ENCODE measurements at places on chromosomes 12 and 14.

GRCh38 chr14:33922125-33922524 is 28.7 kb downstream of the EGLN3 start:
- no peaks in the 10 kb centered on the region for H3K27me3 ChIP-seq
- H3K4me1 ChIP-seq, result peaks cover 8% of the 10 kb centered on the region
- no peak for DNase-seq
- no peaks in the 10 kb centered on the region for H3K36me3 ChIP-seq
- H3K27ac ChIP-seq, result no peak overlapping the region

DNA sequence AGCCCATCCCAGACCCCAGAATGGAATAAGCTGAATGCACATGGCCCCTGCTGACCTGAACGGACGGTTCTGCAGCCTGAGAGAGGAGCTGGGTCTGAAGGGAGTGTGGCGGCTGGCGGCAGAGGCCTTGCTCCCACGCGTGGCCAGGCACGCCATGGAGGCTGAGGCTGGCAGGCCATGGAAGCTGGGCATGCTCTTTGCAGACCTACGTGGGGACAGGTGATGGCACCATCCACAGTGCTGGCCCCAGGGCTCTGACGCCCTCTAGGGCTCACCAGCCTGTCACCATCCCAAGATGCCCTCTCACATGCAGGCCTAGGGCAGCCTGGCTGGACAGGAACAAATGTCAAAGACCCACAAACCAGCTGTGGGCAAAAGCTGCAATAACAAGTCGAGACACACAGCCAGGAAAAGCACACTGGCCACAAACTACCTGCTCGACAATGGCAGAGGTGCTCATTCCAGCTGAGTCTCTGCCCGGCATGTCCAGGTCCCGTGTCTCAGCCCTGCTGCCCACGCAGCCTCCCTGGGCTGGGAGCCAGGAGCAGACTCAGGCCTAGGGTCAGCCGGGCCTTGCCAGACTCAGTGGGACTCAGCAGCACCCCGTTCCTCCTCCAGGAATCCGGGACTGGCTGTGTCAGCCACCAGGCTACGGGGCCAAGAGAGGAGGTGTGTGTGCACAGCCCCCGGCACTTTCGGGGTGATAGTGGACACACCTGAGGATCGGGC is 19.7 kb downstream of the BTBD6 start:
- H3K4me1 ChIP-seq, result no peaks in the 10 kb centered on the region
- no peak overlapping the region for H3K4me3 ChIP-seq
- H3K36me3 ChIP-seq, result peaks cover 4% of the 10 kb centered on the region
- H3K27me3 ChIP-seq, result no peaks in the 10 kb centered on the region
- H3K27ac ChIP-seq, result no peak overlapping the region

- no peak overlapping the region for H3K4me3 ChIP-seq
- no peaks in the 10 kb centered on the region for H3K27me3 ChIP-seq
- H3K27ac ChIP-seq, result no peak overlapping the region
- H3K36me3 ChIP-seq, result no peaks in the 10 kb centered on the region
- H3K4me1 ChIP-seq, result no peaks in the 10 kb centered on the region
Observed at GRCh38 chr14:50750323-50750722, 80.6 kb downstream of the NIN start.

GRCh38 chr12:11482955-11483354 is 87.6 kb upstream of the PRB2 start:
- no peaks in the 10 kb centered on the region for H3K36me3 ChIP-seq
- no peak for DNase-seq
- no peak overlapping the region for H3K27ac ChIP-seq
- H3K4me3 ChIP-seq, result no peak overlapping the region
- H3K27me3 ChIP-seq, result peaks cover 45% of the 10 kb centered on the region

DNA sequence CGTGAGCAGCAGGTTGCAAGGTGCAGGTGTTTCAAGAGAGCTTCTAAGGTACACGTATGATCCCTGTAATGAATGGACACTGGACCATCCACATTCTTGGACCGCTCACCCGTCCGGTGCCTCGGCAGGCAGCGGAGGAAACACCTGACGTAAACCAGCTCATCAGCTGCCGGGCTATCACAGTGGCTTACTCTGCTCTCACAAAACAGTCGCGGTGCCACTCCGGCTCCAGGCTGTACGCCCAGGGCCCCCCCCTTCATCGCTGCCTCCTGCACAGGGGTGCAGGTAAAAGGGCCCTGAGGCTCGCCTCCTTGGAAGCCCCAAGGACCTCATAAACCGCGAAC is 436 bp downstream of the VPS33A start:
- H3K4me3 ChIP-seq, result peak overlapping the region; percentile 98
- peaks cover 8% of the 10 kb centered on the region for H3K4me1 ChIP-seq
- peaks cover 45% of the 10 kb centered on the region for H3K36me3 ChIP-seq
- peak overlapping the region; percentile 100 for H3K27ac ChIP-seq
- no peaks in the 10 kb centered on the region for H3K27me3 ChIP-seq
